Osteoblast (primary cell): ENCODE measurements at places on chromosomes 2 and 18. TPM values are rescaled to one million over a fixed set of nuclear protein-coding genes. Genes with fewer than 3 reads are reported as not detected.

DNA sequence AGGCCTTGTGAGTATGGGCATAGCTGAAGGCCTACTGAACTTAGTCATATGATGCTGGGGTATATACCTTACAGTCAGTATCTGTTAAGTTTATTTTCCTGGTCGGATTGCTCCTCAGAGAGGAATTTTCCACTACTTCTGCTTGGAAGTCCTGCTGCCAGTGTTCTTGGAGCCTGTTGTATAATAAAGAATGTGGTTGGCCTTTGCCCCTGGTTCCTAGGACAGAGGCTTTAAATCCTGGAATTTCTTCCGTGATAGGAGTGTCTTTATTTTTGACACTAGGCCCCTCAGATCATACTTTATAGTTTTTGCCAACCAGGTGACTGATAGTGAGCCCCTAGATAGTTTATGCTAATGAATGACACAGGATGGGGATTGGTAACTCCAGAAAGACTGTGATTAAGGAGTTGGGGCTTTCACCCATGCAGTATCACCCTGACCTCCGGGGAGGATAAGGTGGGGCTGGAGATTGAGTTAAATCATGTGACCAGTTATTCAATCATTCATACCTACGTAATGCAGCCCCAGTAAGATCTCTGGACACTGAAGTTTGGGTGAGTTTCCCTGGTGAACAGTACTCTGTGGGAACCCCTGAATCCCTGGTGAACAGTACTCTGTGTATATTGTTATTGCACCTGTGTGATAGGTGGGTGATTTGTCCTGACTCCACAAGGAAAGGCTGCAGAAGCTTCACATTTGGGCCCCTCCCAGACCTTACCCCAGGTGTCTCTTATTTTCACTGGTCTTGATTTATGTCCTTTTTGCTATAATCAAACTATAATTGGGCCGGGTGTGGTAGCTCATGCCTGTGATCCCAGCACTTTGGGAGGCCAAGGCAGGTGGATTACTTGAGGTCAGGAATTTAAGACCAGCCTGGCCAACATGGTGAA is 56.9 kb downstream of the COMMD1 start:
- no peak for DNase-seq

- no peak for DNase-seq
These were observed 294.9 kb downstream of the SOX11 start for GRCh38 chr2:5986801-5987787.

The ABCG5 gene
- total RNA-seq, result not detected in 2 replicates

The GPR17 gene
- not detected in 2 replicates for total RNA-seq

The RHBDD1 gene
- 24.2 and 25.3 TPM in 2 replicates for total RNA-seq

DNA sequence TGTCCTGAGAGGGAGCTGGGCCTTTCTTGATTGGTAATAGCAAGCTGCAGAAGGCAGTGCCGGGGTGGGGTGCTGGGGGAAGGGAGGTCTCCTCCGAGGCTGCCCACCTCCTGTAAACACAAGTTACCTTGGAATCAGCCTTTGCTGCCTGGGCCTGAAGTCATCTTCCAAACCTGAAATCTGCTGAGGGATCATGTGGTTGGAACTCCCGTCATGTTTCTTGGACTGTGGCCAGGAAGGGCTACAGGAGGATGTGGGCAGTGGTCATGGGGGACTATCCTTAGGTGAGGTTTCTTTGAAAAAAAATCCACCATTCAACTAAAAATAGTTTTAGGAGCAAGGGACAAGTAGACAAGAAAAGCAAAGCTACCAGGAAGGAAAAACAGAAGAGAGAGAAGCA is 74.2 kb downstream of the CDK15 start:
- DNase-seq, result no peak

GRCh38 chr2:129252781-129253460 is 726.5 kb upstream of the RAB6C start:
- DNase-seq, result no peak

GRCh38 chr2:15909157-15909556 is 31.2 kb upstream of the MYCN start:
- no peak for DNase-seq

- DNase-seq, result no peak
These were observed 328.2 kb downstream of the SETBP1 start for GRCh38 chr18:45008694-45009413.
